ENCODE measurements at places on chromosomes 12 and 14.

GRCh38 chr12:82873951-82874350 is 187.2 kb downstream of the TMTC2 start:
- DNase-seq, result no peak

- DNase-seq, result no peak
Measured at GRCh38 chr14:74085828-74086227, 1.1 kb downstream of the LIN52 start.

- no peak for DNase-seq
Measured at GRCh38 chr14:99758121-99758821, 34.9 kb upstream of the EML1 start.

DNA sequence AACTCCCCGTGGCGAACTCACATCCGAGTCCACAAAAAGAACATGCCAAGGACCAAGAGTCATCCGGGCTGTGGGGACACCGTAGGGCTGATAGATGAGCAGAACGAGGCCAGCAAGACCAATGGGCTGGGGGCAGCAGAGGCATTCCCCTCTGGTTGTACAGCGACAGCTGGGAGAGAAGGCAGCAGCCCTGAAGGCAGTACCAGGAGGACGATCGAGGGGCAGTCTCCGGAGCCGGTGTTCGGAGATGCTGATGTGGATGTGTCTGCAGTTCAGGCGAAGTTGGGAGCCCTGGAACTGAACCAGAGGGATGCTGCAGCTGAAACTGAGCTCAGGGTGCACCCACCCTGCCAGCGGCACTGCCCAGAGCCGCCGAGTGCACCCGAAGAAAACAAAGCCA is 50.7 kb downstream of the TBC1D30 start:
- no peak for DNase-seq

DNA sequence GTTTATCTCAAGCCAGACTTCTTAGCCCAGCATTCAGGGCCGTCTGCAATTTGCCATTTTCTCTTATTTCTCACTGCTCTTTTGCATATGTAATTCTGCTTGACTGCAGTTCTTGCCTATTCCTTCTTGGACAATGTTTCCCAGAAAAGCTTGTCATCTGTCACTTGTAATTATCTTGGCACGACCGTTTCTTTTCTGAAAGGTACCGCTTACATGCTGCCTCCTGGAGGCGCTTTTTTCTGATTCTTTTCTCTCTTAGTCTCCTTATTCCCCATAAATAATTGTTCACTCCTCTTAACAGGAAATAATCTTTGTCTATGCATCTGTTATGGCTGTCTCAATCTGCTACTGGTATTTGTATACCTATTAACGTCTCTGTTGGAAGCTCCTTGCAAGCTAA is 1.2 kb upstream of the ALDH1L2 start:
- DNase-seq, result no peak

DNA sequence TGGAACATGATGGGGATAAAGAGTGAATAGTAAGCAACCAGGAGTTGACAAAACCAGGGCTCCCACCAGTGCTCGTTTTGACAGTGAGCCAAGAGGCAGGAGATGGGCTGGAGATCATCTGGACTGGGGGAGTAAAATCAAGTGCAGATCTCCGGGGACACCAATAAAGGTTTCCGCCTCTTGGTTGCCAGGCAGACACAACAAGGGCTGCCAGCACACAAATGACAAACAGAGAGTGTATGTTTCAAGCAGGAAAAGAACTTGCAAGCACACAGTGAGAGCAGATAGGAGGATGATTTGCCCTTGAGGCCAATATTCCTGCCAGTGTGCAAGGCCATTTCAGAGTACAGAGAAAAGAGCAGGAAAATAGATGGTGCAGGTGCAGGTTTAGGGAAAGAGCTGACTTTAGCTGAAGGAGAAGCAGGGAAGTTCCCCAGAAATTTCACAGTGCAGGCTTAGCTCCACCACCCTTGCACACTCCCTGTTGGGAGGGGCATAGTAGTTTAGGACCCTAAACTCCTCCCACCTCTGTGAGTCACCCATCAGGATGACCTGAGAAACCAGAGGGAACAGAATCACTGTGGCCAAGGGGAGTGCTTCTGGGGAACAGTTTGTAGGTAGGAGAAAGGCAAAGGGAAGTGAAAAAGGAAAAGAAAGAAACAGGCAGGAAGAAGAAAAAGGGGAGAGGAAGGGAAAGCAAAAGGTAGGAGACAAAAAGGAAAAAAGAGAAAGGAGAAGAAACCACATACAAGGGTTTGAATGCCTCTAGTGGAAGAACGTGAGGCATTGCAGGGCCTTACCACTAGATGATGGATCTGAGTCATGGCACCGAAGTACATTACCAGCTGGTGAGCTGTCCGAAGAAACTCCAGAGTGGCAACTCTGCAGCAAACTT is 404.4 kb downstream of the SLC6A15 start:
- DNase-seq, result no peak

- no peak for DNase-seq
Measured at GRCh38 chr14:88333036-88333435, 10.0 kb upstream of the KCNK10 start.

DNA sequence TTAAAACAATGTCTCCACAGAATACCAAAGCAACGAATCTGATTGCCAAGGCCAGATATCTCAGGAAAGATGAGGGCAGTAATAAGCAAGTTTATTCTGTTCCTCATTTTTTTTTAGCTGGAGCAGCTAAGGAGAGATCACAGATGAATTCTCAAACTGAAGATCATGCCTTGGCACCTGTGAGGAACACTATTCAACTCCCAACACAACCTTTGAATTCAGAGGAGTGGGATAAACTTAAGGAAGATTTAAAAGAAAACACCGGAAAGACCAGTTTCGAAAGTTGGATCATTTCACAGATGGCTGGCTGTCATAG is 994 bp downstream of the PRORP start:
- DNase-seq, result no peak

DNA sequence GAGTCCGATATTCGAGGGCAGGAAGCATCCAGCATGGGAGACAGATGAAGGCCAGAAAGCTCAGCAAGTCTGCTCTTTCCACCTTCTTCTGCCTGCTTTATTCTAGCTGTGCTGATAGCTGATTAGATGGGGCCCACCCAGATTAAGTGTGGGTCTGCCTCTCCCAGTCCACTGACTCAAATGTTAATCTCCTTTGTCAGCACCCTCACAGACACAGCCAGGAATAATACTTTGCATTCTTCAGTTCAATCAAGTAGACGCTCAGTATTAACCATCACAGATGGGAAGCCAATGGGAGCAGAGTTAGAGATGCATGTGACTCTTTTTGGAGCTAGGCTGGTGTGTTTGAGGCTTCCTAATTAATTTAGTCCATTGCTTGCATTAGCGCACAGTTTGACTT is 17.0 kb downstream of the C12orf75 start:
- DNase-seq, result no peak

DNA sequence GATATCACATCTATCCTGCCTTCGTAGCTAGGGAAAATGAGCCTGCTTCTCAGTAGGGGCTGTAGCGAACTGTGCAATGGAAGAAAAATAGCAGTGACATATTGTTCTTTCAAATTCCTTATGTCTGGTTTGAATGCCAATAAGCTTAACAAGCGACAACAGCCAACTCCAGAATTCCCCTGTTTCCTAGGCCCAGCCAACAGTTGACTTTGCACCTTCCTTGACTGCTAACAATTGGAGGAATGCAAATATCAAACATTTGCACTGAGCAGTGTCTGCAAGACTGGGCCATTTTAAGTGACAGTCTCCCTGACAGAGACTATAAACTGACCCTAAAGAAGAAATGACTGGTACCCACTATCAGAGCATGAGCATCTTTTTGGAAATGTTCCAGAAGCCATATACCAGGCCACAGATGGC is 12.0 kb upstream of the SERPINA1 start:
- no peak for DNase-seq

- no peak for DNase-seq
Measured at GRCh38 chr14:85250414-85251189, 279.3 kb upstream of the FLRT2 start.

- DNase-seq, result no peak
Measured at GRCh38 chr12:122099280-122099749, 20.8 kb downstream of the MLXIP start.

GRCh38 chr12:116148844-116149243 is 128.6 kb downstream of the MED13L start:
- DNase-seq, result no peak

DNA sequence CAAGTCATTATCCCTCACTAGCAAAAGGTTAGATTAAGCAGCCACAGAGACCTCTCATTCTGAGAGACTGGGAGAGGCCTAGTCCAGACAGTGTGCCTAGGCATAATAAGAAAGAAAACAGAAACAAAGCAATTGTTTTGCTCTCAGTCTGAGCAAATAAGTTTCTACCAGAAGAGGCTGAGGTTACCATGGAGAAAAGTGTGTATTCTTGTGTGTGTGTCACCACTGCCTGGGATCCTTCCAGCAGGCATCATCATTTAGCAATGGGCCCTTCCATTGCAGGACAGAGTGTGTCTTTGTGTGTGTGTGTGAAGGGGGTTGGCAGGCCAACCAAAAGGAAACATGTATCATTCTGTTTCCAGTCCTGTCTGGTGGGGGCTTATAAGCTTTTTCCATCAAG is 3.7 kb downstream of the EFS start:
- DNase-seq, result no peak

GRCh38 chr12:69008520-69008919 is 75.5 kb upstream of the CPM start:
- no peak for DNase-seq

DNA sequence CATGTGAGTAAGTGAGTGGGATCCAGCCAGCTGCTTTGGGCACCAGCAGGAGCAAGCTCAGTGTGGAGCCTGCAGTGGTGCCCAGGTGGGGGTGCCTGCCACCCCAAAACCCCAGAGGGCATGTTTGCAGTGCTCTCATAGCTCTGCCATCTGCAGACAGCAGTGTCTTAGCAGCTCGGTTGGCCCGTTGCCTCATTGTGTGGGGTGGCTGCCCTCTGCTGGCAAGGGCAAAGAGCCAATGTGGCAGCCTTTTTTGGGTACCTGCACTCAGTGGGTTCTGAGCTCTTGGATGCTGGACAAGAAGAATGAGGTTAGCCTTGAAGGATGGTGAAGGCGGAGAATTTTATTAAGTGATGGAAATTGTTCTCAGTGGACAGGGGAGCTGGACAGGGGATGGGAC is 52.3 kb downstream of the NEUROD4 start:
- DNase-seq, result peak; percentile 73

Data from stimulated activated CD4-positive, alpha-beta T cell treated with anti-CD3 and anti-CD28 coated beads, Interleukin-12 subunit alpha, Interleukin-12 subunit beta, amount 100 ng/mL, for 4 hours (primary cell).